ENCODE measurements at places on chromosomes 2 and 18. TPM values are rescaled to one million over a fixed set of nuclear protein-coding genes. Genes with fewer than 3 reads are reported as not detected.
A peak's percentile ranks its signal among the peaks of the same experiment; 100 is the strongest.

AGXT gene
- 0.99 TPM for polyA plus RNA-seq

EVX2 gene
- polyA plus RNA-seq = not detected

AQP12A gene
- 0.50 TPM for polyA plus RNA-seq

ADGRF3 gene
- 0.33 TPM for polyA plus RNA-seq

PIGN gene
- 21.9 TPM for polyA plus RNA-seq

FOXD4L1 gene
- polyA plus RNA-seq = 0.09 TPM

ZBTB14 gene
- 8.6 TPM for polyA plus RNA-seq

FAP gene
- not detected for polyA plus RNA-seq

AKAIN1 gene
- polyA plus RNA-seq = not detected

DNA sequence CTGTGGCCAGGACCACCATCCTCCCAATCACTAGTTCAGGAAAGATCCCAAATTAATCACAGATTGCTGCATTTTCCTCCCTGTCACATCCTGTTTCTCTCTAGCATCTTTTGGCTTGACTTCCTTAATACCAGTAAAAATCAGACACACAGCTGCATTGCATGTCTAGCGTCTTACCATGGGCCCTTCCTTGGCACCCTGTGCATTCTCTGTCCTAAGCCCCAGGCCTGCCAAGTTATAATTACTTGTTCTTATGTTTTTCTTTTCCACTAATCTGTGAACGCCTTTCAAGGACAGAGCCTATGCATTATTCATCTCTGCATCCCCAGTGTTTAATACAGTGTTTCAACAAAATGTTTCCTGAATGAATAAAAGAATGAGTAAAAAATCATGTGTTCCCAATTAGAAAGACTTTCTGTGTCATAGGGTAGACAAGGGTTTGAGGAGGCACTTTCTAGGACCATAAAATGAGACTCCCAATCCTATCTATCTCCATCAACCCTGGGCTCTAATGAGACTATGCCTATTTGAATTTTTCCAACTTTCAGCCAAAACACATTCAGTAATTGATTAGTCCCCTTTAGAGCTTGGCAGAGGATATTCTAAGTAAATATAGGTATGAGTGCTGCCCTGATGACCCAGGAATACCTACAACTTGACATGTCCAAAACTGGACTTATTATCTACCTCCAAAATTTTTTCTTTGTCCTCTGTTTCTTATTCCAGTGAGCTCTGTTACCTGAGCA is 10.3 kb upstream of the NT5C1B start:
- peak; percentile 59 for DNase-seq

GRCh38 chr2:234308813-234309195 is 188.1 kb downstream of the ARL4C start:
- no peak for DNase-seq

- no peak for DNase-seq
Measured at GRCh38 chr2:34161549-34161948, 562.5 kb upstream of the FAM98A start.

DNA sequence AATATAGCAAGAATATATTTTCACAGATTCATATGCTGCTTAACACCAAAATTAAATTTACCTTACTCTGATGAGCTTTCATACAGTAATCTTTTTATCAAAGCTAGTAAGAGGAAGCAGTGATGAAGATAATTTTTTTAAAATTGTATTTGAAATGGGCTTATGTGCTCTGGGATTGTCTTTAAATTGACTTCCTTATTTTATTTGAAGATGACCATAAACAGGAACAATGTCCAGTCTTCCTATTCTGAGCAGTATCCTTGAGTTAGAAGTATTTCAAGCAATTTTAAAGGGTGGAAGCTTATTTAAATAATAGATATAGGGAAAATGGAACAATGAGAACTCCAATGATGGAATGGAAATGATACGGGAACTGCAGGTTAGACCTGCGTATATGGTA is 211.6 kb downstream of the MCFD2 start:
- no peak for DNase-seq

DNA sequence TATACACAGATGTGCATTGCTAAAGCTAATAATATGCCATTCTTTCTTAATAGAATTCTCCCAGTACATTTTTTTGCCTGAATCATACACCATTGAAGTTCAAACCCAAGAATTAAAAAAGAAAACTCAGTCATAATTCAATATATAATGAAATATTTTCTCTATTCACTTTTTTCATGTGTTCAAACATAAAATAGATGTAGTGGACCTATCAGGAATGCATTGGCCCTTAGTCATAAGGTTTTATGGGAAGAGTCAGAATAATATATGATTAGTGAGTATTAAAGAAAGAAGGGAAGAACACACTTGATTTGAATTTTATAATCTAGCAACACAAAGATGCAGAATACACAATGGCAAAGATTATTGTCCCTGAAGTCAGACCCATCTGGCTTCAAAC is 297.0 kb upstream of the COL3A1 start:
- DNase-seq = no peak

DNA sequence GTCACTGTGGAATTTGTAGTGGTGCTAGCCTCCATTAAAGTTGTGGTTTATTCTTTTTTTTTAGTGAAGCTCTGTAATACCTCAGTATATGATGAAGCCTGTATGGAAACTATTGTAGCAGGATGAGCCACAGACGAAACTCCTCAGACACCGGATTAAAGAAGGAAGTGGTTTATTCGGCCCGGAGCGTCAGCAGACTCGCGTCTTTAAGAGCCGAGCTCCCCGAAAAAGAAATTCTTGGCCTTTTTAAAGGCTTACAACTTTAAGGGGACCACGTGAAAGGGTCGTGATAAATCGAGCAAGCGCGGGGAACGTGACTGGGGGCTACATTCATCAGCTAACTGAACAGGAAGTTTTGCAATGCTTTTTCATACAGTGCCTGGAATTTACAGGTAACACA is 8.1 kb upstream of the CCL20 start:
- DNase-seq = no peak

DNA sequence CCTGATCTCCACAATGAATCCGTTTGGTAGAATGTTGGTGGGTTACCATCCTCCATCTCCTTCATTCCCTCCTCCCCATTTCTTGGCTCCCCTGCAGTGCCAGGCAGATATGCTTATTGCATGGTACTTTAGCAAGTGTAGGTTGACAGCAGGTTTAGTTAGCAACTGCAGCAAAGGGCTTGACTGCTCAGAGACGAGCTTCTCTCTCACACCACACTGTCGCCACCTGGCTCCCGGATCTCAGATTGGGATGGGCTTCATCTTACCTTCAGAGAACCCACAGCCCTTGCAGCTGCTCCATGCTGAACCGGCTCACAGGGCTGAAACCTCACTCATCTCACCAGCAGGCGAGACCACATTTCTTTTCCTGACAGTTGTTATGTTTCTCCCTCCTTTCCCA is 88.8 kb downstream of the VWA3B start:
- peak; percentile 3 for DNase-seq

- DNase-seq = no peak
Measured at GRCh38 chr2:232860593-232861241, 9.3 kb upstream of the SNORC start.

- peak; percentile 62 for DNase-seq
Measured at GRCh38 chr2:181072486-181073235, 92.3 kb downstream of the UBE2E3 start.

- no peak for DNase-seq
Measured at GRCh38 chr2:235045336-235045972, 93.6 kb downstream of the SH3BP4 start.

DNA sequence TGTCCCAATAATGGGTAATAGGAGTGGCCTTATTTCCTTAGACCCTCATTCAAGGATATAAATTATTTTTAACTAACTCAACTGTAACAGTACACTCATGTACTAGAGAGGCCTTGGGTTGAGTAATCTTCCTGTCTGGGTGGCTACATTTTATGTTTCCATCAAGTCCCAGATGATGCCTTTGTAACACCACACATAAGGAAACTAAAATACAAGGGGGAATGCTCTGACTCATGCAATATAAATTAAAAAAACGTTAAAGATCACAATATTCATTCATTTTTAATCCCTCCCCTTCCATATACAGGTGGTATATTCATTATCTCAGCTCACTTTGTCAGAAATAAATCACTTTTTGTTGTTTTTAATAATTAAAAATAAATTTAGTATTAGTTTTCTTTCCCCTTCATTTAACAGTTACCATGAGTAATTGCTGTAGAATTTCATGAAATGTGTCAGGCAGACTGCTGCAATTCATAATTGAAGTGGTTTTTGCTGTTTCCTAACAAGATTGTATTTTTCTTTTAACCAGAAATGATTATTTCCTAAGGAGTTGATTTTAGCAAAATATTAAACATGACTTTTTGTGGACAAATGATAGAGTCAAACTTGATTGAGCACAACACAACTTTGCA is 1403.6 kb downstream of the SUCLG1 start:
- peak; percentile 92 for DNase-seq

GRCh38 chr2:52558265-52558664 is 1209.3 kb upstream of the CHAC2 start:
- no peak for DNase-seq

- DNase-seq = peak; percentile 97
Measured at GRCh38 chr2:109238580-109238979, 109.6 kb downstream of the SH3RF3 start.

- DNase-seq = no peak
Measured at GRCh38 chr2:237345891-237346640, 67.9 kb downstream of the COL6A3 start.

GRCh38 chr2:164479460-164479859 is 141.8 kb downstream of the GRB14 start:
- peak; percentile 56 for DNase-seq
